Stimulated activated CD4-positive, alpha-beta T cell treated with anti-CD3 and anti-CD28 coated beads, Interleukin-1b, Interleukin-23, amount 100 ng/mL, for 4 hours (primary cell): ENCODE measurements at places on chromosomes 6 and 20.

DNA sequence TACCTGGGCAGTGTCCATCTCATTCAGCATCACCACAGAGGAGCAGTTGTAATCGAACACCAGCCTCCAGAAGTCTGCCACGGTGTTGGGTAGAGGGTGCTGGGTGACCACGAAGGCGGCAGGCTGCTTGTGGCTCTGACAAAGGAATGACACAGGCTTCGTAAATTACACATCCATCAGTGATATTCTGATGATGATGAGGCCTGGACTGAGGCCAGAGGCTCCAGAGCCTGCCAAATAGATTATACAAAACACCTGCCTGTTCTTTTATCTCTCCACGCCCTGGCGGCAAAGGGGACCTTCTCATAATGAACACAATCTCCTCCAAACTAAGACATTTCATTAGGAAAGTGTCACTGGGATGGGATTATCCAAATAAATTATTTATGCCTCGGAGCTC, 480.2 kb upstream of the CHD6 start:
- no peak for DNase-seq

- DNase-seq = no peak
These were observed 26.8 kb upstream of the FAM184A start for GRCh38 chr6:119105282-119105681.

DNA sequence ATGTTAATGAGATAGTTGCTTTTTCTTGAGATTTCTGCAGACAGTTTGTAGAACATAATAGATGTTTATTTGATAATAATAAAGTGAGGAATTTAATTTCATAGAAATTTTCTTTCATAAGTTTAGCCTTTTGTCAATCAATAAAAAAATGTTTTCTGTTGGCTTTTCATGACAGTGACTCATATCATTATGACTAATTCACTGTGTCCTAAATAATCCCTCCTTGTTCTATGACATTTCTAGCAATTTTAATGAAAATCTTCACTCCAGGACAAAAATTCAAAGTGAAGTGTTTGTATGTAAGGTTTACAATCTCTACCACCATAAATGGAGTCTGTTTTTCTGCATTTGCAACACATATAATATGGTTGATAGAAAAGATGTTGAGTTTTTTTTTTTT, 109.9 kb downstream of the UTRN start:
- no peak for DNase-seq

DNA sequence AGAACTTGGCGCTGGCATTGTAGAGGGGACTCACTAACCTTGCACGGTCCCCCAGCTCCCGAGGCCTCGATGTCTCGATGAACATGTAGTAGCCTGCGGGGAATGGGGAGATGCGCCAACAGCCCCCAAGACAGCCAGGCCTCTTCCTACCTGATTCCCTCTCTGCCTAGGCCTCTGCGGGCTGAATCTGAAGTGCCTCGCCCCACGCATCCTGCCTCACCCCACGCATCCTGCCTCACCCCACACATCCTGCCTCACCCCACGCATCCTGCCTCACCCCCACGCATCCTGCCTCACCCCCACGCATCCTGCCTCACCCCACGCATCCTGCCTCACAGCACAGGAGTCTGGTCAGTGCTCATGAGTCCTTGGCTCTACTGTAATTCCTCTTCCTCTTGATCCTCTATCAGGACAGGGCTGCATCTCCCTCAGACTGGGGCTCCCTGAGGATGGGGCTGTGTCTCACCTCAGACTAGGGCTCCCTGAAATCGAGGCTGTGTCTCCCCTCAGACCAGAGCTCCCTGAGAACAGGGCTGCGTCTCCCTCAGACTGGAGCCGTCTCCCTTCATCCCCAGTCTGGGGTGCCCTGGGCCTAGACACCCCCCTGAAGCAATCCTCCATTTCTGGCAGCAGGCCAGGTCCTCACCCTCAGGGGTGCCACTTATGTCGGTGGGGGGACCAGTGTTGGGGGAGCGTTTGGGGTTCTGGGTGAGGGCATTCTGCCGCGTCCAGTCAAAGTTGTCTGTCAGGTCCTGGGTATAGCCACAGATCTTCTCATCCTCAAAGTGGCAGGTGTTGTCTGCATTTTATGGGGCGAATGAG, 53.6 kb downstream of the MDGA1 start:
- DNase-seq = peak; percentile 53

DNA sequence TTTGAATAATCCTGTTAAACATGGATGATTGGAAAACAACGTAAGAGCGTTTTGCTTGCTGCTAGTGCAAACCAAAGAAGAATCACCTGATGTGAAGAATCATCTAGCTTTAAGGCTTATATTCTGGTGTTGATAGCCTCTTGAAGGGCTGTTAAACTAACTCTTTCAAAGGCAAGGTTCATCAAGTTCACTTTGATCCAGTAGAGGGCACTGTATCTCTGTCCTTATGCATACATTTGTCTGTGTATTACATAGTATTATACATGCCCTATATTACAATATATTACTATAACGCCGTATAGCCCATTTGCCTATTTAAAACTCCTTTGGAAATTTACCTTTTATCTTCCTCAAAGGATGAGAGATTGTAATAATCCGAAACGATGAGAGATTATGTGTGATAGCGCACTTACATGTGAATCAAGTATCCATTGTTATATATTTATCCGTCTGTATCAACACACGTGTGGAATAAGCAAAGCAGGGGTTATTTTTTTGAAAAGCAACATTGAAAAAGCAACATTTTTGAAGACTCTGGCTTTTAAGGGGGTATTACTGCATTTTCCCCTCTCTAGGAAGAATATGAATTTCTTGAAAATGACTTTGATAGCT, 50.8 kb upstream of the NRN1 start:
- DNase-seq = no peak

DNA sequence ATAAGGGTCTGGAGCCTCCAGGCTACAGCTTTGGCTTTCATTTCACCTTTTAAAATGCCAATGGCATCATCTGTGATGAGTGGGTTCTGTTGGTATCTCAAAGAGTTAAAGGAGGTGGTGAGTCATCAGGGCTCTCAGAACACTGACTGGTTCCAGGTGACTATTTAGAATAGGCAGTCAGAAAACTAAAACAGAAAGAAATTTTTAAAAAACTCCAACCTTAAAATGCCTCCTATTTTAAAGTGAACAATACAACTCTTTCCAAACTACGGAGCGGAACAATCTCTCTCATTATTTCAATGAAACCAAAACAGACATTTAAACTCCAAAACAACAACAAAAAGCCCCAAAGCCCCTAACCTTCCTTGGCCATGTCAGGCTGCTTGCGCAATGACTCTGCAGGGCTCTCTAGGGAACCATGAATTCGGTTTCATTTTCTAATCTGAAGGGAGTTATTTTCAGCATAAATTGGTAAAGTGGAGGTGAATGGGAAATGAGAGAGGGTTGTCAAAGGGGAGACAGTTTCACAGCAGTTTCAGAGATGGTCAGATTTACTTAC, 194.9 kb downstream of the KIF6 start:
- DNase-seq = no peak

GRCh38 chr6:24775520-24776058, 852 bp downstream of the GMNN start:
- peak; percentile 29 for DNase-seq

- DNase-seq = no peak
These were observed 25.6 kb upstream of the GABRR1 start for GRCh38 chr6:89242574-89243330.

DNA sequence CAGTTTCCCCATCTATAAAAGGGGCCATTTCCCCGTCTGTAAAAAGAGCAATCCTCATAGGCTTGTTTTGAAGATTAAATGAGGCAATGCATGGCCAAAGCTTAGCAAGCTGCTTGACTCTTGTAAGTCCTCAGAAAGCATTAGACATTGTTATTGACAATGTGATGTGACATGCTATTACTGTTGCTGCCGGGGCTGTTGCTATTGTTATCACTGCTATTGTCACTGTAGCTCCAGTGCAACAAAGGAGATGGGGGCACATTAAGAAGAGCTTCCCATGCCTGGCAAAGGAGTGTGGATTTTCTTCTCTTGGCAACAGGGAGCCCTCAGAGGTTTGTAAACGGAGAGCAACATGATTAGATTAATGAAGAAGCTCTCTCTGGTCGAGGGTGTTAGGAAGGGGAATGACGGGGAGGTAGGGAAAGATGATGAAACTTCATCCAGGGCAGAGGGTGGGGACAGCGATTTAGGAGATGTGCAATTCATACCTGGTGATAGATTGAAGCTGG, 33.1 kb upstream of the FAM83D start:
- no peak for DNase-seq

GRCh38 chr6:20317430-20317829, 84.2 kb upstream of the E2F3 start:
- no peak for DNase-seq

GRCh38 chr20:31835977-31836852, 9.2 kb downstream of the FOXS1 start:
- DNase-seq = no peak

DNA sequence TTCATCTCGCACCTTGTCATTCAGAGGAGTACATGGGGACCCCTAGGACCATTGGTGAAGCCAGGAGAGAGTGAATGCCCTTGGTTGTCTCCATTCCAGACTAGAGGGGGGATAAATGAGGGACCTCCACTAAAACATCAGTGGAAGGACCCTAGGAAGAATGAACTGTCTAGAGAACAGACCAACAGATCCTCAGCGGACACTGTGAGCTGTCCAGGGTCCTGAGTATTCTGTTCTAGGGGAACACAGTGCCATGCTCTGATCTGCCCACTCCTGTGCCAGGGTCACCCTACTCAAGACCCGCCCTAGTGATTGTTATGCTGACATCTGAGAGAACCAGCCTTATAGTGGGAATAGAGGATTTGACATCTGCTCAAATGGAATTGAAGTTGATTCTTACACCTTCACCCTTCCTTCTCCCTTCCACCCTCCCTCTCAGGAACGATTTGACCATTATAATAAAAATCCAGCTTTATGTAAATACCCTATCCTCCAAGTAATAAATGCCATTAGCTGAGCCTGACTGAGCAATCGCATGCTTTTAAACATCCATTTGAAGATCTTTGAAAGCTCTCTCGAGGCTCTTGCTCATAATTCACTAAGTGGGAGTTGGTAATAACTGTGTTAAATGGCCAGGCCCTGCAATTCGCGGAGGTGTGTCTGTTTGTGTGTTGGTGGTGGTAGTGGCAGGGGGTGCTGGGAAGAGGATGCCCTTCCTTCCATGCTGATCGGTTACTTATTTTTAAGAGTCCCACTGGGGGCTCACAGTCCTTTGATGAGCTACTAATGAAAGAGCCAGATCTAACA, 43.6 kb upstream of the SLC32A1 start:
- no peak for DNase-seq

- DNase-seq = no peak
These were observed 50.9 kb upstream of the EZR start for GRCh38 chr6:158869826-158870648.

- no peak for DNase-seq
These were observed 30.2 kb downstream of the TMX4 start for GRCh38 chr20:7989379-7989778.

DNA sequence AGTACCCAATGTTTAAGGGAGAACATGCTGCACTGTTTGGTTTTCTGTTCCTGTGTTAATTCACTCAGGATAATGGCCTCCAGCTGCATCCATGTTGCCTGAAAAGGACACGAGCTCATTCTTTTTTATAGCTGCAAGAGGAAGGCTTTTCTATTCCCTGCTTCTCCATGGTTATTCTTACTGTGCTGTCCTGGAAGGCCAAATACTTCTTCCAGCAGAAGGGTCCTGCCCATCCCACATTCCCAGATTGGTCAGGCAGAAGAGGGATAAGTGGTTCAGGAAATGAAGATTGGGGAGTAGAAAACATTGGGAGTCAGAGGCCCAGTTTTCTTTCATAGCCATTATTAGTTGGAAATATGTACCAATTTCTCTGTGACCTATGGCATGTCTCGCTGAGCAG, 122.4 kb downstream of the TCP11 start:
- DNase-seq = no peak
